ENCODE measurements at places on chromosomes 3 and 15.

DNA sequence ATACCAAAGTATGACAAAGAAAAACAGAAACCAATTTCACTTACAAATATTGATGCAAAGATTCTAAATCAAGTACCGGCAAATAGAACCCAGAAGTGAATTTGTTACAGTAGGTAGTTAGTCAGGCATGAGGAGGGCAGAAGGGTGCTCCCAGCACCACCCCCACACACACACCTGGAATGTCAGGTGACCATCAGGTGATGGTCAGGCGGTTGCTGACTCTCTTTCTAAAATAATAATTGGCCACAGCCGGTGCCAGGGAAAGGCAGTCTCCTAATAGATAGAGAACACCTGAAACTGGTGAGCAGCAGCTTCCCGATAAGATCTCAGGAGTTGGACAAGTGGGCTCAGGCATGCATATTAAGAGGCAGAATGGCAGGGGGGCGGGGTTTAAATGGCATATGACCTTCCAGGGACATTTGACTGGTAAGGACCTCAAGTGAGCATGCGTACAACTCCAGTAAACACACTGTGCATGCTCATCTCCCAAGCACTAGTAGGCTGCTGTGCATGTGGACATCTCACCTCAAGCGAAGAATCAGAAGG is 131.1 kb downstream of the ANO10 start:
- no peak for DNase-seq

DNA sequence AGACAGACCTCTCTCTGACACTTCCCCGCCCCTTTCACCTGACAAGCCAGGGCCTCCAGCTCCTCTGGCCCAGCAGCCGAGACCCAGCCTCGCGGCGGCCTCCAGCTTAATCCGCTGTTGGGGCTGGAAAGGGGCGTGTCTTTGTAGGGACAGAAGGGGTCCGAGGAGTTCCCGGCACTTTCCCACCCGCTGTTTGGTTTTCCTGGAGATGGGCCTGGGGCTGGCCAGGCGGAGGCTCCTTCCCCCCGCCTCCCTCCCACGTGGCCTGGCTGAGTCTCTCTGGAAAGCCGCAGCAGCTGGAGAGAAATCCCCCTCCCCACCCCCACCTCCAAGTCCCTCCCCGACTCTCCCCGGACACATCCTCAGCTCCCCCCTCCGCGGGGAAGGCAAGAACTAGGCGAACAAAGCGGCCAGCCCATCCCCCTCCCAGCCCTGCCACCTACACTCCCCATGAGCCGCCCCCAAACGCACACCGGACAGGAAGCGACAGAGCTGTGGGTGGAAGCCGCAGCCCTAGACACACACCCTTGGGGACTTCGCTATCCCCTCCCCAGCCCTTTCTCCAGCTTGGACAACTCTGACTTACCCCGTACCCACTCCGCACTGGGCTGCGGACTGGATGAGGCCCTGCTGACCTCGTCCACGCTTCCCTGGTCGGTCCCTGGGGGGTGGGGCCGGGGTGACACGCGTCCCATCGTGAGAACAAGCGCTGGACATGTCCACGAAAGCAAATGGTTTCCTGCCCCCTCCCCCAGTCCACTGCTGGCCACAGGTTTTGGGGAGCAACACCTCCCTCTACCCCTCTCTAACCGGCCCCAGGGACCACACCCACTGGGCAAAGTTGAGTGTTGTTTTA is 1.2 kb downstream of the IGDCC4 start:
- peak; percentile 83 for DNase-seq

DNA sequence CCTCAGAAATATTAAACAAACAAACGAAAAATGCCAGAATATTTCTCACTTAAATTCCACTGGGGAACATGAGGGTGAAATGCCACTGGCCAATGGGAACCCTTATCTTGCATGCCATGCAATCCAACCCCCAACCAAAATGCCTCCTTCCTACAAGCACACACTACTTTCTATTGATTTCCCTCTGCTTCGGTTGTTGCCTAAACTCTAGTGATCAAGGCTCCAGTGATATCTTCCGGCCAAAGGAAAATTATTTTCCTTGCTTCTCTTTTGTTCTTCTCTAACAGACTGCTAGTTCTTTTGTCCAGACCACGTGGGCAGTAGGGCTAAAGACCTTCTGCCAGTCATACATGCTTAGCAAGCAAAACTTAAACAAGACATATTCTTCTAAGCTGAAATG is 115.7 kb downstream of the TMCC1 start:
- DNase-seq, result no peak

DNA sequence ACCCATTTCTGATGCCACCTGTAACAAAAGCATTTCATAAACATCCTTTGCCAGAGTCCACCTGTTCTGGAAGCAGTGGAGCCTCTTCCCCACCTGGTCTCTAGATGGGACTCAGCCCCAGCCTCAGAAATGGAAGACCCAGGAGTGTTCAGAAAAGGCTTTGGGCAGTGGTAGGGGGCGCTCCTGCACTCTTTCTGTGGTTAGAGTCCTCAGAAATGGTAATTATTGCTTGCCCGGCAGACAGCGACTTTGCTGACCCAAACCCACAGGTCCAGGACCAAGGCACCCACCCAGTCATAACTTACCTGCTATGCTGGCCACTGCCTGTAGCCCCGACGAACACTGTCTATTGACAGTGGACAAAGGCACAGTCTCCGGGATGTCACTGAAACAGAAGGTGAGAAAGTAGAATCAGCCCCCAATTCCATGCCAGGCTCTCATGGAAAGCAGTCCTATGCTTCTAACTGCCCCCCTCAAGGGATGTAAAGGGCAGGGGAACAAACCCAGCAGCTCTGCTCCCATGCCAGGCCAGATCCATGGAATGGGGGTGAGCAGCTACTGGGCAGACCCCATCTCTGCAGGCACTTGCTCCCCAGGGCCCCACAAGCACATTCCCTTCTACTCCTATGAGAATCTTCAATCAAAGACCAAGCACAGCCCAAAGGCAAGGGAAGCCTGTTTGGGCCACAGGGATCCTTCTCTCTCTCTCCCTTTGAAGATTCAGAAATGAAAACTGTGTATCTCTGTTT is 5.1 kb downstream of the ACAA1 start:
- peak; percentile 73 for DNase-seq
